Cerebellar nuclear complex (tissue), 1 donor: ENCODE measurements at places on chromosomes 13 and 19.

DNA sequence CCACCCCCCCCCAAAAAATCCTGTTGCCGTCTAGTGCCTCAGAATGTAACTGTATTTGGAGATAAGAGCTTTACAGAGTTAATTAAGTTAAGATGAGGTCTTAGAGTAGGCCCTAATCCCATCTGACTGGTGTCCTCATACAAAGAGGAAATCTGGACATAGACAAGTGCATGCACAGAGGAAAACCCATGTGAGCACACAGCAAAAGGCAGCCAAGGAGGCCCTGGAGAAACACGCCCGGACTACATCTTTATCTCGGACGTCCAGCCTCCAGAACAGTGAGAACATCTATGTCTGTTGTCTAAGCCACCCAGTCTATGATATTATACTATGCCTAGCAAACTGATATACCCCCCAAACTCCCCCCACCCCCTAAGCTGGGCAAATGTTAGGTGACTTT is 193.8 kb downstream of the KATNAL1 start:
- no peak for DNase-seq

DNA sequence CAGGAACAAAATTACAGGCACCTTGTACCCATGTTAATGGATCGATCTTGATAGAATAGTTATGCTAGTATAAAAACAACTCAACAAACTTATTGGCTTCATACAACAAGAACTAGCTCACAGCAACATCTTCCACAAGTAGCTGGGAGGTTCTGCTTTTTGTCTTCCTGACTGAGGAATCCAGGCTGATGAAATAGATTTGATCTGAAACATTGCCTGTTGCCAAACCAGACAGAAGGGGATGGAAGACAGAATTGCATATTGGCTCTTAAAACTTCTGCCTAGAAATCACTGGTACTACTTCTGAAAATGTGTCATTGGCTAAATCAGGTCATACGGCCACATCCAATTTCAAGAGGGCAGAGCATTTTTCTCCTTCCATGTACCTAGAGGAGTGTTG is 267.3 kb downstream of the RFC3 start:
- no peak for DNase-seq

DNA sequence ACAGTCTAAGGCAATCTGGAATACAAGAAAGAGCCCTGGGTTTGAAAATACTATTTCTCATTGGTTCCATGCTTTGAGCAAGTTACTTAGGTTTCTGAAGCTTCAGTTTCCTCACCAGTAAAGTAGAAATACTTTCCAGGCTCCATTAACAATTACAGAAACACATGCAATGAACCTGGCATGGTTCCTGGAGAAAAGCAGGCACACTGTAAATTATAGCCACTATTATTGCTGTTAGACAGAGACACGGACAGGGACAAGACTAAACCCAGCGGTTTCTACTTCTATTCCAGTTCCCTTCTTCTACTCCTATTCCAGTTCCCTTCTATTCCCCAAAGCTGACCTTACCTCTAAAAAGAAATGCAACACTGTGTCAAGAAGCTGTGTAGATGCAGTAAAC is 41.2 kb downstream of the MIPEP start:
- no peak for DNase-seq

- no peak for DNase-seq
These were observed 53.2 kb upstream of the SHKBP1 start for GRCh38 chr19:40523322-40524047.

- DNase-seq = no peak
These were observed 17.5 kb upstream of the PROZ start for GRCh38 chr13:113140677-113141600.

DNA sequence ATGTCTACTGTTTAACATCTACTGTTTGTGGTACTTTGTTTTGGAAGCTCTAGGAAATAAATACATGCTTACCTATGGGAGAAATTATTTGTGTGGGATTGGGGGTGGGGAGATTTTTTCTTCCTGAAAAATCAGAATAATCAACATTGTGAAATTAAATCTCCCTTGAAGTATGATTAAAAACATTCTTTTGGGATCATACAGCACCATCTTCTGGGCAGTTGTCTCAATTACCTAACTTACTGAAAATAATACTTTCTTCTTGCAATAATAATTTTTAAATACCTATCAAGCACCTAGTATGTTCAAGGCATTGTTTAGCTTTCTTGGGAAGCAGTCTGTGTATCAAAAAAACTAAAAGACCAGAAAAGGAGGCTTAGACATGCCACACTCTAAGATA is 576.5 kb upstream of the ARGLU1 start:
- DNase-seq = no peak

DNA sequence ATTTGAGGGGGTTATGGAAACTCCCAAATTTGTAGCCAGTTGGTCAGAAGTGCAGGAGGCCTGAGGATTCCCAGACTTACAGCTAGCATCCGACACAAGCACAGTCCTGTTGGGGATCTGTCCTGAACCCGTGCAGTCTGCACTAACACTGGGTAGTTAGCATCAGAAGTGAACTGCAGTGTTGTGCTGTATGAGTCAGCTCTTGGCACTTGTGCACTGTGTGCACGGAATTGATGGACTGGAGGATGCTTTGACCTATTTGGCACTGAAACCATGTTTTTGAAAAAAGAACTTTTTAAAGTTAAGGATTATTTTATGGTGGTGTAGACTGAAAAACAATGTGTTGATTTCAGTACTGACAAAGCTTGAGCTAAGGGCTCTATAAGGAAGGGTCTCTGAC is 279.0 kb downstream of the NHLRC3 start:
- DNase-seq = no peak

DNA sequence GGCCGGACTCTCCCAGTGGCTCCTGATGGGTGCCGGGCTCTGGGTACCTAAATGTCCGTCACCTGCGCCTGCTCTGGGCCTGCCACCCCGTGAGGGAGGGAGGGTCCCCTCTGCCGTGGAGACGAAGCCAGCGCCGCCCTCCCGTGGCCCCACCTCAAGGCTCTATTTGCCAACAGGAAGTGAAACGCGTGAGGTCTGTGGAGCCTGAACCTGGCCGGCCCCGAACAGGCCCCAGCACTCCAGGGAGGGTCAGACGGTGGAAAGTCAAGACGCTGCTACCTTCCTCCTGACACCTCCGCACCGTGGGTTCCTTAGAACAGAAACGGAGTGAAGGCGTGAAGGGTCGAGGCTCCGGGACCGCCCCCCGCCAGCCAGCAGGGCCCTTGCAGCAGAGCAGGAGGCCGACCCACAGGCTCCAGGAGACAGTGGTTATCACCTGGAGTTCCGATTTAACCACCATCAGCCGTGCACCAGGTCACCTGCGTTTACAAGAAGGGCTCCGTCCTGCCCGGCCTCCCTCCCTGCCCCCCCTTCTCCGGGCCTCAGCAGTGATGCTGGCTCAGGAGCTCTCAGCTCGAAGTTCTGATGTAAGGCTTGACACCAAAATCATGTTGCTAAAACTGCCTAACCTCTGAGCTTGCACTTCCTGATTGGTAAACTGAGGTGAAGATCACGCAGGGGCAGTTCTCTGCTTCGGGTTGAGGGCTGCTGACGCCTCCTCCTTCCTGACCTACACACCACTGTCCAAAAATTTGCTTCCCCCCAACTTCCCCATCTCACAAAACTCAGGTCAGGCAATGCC is 50.9 kb upstream of the C13orf46 start:
- DNase-seq = no peak

DNA sequence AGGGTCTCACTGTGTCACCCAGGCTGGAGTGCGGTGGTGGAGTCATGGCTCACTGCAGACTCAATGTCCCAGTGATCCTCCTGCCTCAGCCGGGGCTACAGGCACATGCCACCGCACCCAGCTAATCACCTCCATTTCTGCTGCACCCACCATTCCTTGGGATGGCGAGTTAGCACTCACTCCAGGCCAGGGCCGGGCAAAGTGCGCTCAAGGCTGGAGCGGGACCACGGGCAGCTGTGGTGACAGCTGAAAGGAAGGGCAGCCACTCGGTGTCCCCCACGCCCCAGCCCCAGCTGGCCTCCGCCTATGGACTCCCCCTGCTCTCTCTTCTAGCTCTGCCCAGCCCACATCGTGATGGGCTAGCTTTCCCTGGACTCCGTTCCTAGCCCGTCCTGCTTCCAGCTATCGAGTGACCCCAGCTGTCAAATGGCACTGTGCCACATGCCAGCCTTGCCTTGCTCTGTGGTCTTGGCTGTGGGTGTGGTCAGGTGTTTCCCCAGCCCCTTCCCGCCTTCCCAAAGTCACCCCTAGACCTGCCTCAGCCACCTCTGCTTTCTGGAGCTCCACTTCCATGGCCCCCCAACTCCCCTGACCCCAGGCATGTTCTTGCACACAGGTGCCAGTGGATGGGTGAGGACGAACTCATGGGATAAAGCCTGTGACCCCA is 4.1 kb downstream of the MICOS13 start:
- no peak for DNase-seq

- DNase-seq = no peak
These were observed 2.7 kb downstream of the ING1 start for GRCh38 chr13:110716247-110716515.
